ENCODE measurements at places on chromosomes 4 and X.
A peak's percentile ranks its signal among the peaks of the same experiment; 100 is the strongest.

GRCh38 chrX:526295-527224, 104.0 kb upstream of the SHOX start:
- no peak for DNase-seq

- DNase-seq: no peak
Observed at GRCh38 chr4:162732876-162733275, 433.8 kb downstream of the NAF1 start.

DNA sequence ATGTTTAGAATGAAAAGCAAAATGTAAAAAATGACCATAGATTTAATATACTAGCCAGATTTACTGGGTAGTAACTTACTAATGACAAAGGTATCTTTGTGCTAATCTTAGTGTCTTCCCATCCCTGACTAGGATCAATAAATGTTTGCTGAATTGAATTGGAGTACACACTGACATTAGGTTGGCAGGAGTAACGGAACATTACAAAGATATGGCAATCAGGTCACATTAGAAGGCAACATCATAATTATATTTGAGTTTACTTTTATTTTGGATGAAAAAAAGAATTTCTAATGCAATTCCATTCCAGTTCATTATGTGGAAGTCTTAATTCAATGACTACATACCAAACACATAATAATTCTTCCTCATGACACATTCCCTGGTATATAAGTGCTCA, 77.8 kb downstream of the MID1 start:
- no peak for DNase-seq

GRCh38 chr4:110075083-110075738, 123.2 kb downstream of the ELOVL6 start:
- no peak for DNase-seq

DNA sequence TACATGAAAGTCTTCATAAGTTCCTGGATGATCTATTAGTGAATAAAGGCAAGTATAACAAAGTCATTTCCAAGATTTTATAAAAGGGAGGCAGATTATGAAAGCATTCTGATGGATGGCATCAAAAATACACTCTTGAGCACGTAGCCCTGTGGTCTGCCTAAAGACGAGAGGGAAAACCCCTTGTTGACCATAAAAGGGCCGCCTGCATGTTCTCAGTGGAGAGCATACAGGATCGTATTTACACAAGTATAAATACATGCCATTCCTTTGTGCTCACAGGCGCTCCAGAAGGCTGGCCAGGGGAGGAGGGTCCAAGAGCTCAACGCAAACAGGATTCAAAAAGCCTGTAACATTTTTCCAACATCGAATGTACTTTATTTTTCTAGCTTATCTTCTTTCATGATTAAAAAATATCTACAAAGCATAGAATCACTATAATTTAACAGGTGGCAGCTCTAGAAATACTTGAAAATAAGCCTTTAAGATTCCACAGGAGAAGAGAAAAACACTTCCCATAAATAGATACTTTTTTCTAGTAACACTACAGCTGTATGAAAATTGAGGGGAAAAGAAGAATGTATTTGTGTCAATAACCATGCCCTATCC, 29.6 kb downstream of the PDGFC start:
- DNase-seq: no peak

DNA sequence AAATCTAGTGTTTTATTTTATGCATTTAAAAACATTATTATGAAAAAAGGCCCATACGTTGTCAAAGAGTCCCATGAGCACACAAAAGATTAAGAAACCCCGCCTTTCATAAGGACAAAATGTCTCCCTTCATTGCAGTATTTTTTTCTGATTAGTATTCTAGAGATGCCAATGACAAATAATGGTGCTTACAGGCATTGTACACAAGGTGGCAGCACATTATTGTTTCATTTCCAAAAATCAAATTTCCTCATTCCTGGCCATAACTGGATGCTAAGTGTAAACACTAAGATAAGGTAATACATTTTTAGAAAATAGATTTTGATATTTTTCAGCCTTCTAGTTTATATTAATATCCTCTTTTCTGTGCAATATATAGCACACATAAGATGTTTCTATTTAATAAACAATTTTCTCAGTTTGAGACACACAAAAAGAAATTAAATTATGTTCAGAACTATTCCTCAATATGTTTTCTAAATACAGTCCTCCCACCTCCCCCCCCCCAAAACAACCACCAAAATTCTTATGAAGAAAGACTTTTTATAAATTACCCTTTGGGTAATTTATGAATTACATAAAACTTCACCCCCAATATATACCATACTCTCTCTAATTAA, 47.7 kb downstream of the TIGD2 start:
- no peak for DNase-seq

GRCh38 chr4:88320224-88320779, 35.9 kb upstream of the PPM1K start:
- no peak for DNase-seq

- no peak for DNase-seq
Observed at GRCh38 chrX:154531626-154532025, 15.0 kb downstream of the G6PD start.

DNA sequence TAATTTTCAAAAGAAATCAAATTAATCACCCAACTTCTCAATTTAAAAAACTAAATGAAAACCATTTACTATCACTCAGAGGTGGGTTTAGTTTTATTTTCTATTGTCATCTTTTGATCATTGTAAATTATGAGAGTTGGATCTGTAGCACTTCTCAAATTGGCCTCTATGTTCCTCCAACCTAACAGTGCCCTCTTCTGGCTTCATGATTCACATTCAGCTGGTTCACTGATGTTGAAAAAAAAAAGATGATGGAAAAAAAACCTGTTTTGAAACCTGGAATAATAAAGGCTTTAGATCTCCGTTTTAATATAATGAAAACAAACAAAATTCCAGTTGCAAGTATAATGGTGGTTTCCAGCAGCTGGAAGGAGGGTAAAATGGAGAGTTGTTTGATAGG, 2.4 kb upstream of the NBDY start:
- DNase-seq: no peak

DNA sequence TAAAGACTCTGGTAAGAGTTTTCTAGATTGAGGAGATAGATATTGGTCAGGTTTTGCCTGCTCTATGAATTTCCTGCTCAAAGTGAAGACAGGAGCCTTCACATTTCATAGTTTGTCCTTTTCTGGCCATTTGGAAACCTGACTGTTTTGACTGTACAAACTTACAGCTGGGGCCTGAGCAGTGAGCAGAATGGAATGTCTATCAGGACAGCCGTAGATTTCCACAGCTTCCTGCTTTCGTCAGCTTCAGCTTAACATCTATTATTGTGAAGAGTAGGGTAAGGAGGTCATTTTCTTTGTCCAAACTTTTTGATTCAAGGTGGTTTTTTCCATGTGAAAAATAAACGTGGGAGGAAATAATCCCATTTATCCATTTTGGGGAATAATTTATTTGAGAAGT, 124.3 kb upstream of the DIPK2B start:
- DNase-seq: no peak

GRCh38 chr4:945274-946102, 13.2 kb downstream of the TMEM175 start:
- no peak for DNase-seq

DNA sequence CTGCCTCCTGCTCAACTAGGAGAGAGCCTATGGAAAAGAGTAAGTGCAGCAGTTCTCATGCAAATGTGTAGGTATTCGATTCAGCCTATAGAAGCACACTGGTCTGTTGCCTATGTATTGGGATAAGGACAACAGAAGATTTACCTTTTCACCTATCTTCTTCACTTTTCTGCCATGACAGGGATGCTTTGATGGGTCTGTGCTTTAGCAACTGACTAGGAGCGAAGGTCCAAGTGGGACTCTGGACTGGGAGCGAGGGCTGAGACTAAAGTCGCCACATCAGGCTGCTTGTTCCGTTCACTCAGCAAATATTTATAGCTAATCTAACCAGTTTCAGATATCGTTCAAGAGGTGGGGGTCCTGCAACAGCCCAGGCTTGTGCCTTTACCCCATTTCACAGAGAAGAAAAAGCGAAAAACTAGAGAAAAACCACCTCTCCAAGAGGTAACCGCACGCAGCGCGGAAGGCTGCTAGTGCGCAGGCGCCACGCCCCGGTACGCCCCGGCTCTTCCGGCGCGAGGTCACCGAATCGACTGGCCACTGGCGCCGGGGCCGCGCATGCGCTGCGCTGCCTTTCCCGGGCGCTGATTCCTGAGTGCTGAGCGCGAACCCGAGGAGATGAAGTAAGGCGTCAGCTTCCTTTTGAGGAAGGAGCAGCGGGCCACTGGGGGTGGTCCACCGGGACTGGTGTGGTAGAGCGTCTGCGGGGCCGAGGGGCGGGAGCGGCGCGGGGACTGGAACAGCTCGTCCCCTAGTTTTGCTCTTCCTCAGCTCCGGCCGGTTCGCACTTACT, at the start of gene RBMX2:
RBMX2 (plus strand) TSS at position 573 of the 793 bp plus-strand sequence; CDS start at position 619, 46 bp downstream.
- DNase-seq: peak; percentile 68

- no peak for DNase-seq
Observed at GRCh38 chr4:73603271-73603710, 16.9 kb downstream of the RASSF6 start.

GRCh38 chr4:15918484-15919129, 19.9 kb downstream of the FGFBP1 start:
- no peak for DNase-seq

GRCh38 chr4:126028876-126029275, 714.1 kb downstream of the FAT4 start:
- DNase-seq: no peak

DNA sequence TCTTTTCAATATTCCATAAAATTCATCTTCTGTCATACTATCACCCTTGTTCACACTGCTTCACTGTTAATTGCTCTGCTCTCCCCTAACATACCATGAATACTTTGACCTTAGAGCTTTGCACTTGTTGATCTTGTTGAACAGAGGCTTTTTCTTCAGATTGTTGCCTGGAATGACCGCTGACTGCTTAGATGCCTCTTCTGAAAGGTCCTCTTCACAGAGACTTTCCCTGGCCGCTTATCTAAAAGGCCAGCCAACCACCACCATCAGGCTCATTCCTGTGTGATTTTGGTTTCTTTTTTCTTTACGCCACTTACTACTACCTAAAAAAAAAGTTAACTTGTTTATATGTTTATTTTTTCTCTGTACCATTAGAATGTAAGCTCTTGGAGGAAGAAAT, 667.7 kb downstream of the STPG2 start:
- no peak for DNase-seq

DNA sequence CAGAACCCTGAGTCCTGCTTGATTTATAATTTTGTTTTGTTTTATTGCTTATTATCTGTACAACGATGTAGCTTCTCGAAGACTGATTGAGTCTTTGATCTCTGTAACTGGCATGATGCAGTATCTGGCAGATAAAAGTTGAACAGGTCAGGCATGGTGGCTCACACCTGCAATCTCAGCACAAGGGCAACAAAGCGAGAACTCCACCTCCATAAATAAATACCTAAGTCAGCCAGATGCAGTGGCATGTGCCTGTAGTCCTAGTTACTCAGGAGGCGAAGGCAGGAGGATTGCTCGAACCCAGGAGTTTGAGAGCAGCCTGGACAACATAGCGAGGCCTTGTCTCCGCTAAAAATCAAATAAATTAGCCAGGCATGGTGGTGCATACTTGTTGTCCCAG, 15.7 kb upstream of the WDR19 start:
- no peak for DNase-seq

- DNase-seq: no peak
Observed at GRCh38 chr4:57448901-57449300, 338.7 kb upstream of the IGFBP7 start.

- no peak for DNase-seq
Observed at GRCh38 chr4:115154826-115155225, 41.4 kb upstream of the NDST4 start.

DNA sequence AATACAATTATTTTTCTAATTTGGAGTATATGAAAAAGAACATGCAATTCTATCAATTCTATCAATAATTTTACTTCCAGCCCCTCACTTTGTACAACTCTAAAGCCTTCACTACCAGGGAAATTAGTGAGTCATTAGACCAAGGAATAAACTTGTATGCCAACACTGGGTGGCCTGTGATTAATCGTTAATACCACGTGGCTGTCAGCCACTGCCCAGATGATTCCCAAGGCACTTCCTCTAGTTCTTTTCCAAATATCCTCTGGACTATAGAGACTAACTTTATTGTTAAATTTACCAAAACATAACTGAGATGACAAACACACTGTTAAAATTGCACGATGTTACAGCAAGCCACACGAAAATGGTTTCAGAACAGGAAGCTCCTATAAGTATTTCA, 45.7 kb downstream of the MID1 start:
- no peak for DNase-seq

- DNase-seq: no peak
Observed at GRCh38 chr4:105058177-105058812, 88.4 kb upstream of the TET2 start.

GRCh38 chrX:7318241-7318640, 170.3 kb upstream of the PUDP start:
- no peak for DNase-seq

DNA sequence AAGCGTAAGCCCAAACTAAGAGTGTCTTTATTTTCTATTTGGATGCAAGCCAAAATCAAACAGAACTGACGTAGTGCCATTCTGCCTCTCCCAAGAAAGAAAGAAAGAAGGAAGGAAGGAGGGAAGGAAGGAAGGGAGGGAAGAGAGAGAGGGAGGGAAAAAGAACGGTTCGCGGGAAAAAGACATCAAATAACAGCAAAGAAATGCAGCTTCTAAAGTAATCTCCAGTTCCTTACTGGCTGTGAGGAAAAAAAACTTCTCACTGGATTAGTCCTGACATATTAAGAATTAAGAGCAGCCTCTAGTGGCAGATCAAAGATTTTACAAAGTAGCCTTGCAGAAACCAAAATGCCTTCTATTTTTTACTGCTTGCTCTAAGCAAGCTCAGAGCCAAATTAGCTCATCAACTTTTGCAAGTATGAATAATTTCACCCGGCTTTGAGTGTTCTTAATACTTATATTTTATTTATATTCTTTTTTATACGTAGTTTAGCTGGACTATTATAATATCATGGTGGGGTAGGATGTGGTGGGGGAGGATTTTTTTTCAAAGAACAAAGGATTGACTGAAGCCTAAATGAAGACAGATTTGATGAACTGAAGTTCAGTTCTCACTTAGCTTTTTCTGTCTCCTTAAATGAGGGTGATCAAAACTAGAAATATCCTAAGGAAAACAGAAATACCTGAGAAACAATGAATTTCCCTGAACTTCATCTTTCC, 36.6 kb downstream of the PITX2 start:
- DNase-seq: no peak

DNA sequence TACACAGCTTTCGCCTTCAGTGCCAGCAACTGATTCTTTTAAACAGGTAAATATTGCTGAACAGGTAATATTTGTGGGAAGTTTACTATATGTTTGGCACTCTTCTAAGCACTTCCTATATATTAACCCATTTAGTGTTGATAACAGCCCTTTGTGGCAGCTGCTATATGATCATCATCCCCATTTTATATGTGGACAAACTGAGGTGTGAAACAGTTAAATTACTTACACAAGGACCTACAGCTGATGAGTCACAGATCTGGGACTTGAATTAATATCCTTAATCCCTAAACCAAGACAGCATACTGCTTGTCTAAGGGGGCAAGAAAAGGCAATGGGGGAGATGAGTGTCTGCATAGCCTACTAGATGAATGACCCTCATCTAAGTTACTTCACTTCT, 2.9 kb downstream of the SMIM20 start:
- DNase-seq: no peak

DNA sequence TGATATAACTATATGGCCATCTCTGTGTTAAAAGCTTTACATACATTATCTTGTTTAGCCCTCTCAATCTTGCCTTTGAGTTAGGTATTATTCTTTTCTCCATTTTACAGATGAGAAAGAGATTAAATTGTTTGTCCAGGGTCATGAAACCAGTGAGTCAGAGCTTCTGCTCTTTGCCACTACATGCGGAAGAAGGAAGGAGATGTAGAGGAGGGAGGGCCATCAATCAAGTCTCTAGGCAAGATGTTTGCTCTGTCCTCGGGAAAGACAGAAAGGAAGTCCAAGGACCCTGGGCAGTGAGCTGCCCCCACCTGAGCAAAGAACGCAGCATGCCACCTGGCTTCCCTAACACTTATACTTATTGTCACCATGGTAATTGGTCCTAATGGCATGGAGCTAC, 133.7 kb upstream of the IL1RAPL2 start:
- no peak for DNase-seq
